NCI-H446 (cell line): ENCODE measurements at places on chromosomes 11 and 22.

- DNase-seq, result no peak
These were observed 16.4 kb upstream of the IL2RB start for GRCh38 chr22:37165940-37166674.

GRCh38 chr11:74905326-74905725 lies 43.6 kb downstream of the XRRA1 start:
- no peak for DNase-seq

- no peak for DNase-seq
These were observed 12.0 kb downstream of the KMT2A start for GRCh38 chr11:118448294-118448693.

GRCh38 chr11:15965562-15966250 lies 390.6 kb downstream of the SOX6 start:
- no peak for DNase-seq

DNA sequence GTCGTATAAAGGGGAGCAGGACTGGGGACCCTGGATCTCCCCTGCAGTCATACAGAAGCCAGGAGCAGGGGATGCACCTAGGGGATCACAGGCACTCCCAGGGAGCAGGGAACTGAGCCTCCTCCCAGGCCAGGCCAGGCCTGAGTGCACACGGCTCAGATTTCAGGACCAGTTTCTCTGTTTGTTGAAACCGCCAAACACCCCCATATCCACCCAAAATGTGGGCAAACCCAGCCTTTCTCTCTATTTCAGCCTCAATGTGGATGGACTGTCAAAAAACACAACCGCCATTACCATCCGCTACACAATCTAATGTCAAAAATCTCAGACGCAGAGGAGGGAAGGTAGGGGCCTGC lies 17.5 kb downstream of the MN1 start:
- no peak for DNase-seq

DNA sequence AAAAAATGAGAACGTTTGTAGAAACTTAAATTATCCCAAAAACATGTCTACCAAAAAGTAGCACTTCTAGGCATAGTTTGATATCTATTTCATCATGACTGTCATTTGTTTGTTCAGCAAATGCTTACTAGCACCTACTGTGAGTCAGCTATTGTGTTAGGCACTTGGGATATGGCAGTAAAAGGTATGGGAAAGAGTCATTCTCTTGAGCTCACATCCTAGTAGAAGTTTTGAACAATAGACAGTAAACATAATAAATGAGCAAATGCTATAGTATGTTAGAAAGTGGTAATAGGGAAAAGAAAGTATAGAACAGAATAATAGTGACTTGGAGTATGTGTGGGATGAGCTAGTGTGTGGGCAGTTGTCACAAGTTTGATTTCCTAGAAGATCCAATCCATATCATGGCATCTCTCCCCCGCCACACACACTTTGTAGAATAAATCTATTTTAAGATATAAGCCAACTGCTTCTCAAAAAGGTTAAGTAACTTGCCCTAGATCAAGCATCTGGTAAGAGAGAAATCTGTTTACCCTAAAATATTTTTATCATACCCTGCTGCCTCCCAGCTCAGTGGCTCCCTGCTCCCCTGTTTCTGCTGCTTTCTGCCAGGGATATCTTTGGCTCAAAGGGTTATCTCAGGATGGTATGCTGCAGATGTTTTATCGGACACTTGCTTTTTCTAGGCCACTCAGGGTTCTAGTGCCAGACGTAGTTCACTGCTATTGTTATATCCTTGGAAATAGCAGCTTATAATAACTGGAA lies 129.7 kb downstream of the NCAM1 start:
- DNase-seq, result no peak
